Activated T-helper 1 cell treated with Interleukin-2 at 50 U/mL for 16 hours (primary cell): ENCODE measurements at places on chromosomes 5 and 9.

GRCh38 chr5:60228676-60229075 lies 335.1 kb upstream of the PDE4D start:
- no peak for DNase-seq

DNA sequence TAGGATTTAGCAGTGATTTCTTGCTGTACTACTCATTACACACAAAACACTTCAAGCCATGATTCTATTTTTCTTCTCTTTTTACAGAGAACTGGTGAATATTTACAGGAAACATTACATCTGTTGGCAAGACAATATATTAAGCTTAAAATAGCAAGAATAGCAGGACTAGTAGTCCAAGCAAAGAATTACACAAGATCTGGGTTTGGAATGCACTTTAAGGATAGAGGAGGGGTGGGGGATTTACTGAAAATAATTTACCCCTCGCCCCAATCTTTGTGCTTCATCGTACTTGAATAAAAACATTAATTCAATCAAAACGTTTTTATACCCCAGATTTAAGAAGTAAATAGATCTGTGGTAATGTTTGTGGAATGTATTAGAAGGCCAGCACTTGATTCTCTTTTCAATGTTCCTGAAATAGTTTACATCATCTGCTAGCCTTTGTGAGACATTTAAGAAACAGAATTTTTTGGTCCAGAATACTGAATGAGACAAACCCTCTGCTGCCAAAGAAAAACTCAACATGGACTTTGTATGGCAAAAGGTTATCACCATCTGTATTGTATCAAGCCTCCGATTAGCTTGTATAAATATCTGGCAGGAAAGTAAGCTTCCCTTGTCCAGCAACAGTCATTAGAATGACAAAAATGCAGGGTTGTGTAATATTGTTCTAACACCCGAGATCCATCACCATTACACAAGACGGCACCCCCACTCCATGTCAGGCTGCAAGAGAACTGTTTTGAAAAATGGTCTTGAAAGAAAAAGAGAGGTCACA lies 23.8 kb downstream of the SVEP1 start:
- DNase-seq: no peak

GRCh38 chr5:140548791-140549190 lies 1.3 kb downstream of the EIF4EBP3 start:
- DNase-seq: no peak

DNA sequence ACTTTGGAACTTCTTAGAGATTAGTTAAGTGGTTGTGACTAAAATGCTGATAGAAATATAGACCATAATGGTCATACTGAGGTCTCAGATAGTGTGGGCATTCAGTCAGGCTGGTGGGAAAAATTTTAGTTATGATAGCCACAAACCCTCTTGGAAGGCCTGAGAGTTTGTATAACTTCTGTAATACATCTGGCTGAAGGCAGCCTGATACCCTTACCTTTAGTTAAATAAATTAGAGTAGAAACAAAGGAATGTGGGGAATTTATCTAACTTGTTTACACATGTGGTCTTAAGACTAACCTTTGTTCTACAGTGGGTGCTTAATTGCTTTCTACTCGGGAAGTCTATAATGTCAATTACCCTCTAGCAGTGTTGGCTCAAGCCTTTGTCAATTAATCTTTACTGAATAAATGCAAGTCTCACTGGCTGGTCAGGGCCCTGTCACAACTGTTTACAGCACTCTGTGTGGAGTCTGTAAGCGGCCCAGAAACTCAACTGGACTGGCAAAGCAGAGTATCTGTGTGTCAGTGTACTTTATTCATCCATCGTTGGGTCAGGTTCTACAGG lies 184.0 kb downstream of the FBXO4 start:
- no peak for DNase-seq

GRCh38 chr9:121281614-121282276 lies 13.8 kb downstream of the GSN start:
- no peak for DNase-seq

GRCh38 chr5:19988457-19988856 lies 457 bp upstream of the CDH18 start:
- no peak for DNase-seq

DNA sequence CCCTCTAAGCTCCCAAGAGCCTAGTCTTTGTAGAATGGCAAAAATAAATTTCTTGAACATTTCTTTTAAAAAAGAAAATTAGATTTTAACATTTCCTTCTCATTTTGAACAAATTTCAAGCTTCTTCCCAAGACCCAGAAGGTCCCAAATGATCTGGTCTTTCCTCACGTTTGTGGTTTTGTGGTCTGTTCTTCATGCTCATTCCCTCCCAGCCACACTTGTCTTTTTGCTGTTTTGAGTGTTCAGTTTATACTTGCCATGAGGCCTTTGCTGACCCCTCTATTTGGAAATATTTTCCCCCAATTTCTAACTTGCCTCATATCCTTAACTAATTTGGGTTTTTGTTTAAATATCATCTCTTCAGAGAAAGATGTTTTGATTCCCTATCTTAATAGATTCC lies 133.4 kb upstream of the PAPPA start:
- no peak for DNase-seq

GRCh38 chr9:76378367-76379073 lies 15.7 kb downstream of the RFK start:
- no peak for DNase-seq

- no peak for DNase-seq
Measured at GRCh38 chr9:134293611-134294152, 32.6 kb upstream of the RXRA start.

DNA sequence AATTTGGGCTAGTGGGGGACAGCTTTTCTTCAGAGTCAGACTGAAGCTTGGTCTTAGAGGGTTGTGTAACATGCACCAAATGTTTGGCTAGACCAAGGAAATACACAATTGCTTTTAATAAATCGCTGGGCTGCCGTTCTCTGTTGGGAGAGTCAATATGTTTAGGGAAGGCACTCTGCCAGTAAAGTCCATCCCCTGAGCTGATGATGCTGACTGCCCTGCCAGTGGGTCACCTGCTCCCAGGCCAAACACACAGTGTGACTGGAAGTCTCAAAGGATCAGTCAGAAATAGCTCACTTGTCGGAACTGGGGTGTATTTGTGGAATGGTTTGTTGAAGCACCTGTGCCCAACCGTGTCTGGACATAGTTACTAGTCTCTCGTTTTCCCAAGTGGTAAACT lies 17.9 kb upstream of the ZNF474 start:
- DNase-seq: no peak

GRCh38 chr9:125233678-125234077 lies 7.5 kb downstream of the HSPA5 start:
- no peak for DNase-seq

DNA sequence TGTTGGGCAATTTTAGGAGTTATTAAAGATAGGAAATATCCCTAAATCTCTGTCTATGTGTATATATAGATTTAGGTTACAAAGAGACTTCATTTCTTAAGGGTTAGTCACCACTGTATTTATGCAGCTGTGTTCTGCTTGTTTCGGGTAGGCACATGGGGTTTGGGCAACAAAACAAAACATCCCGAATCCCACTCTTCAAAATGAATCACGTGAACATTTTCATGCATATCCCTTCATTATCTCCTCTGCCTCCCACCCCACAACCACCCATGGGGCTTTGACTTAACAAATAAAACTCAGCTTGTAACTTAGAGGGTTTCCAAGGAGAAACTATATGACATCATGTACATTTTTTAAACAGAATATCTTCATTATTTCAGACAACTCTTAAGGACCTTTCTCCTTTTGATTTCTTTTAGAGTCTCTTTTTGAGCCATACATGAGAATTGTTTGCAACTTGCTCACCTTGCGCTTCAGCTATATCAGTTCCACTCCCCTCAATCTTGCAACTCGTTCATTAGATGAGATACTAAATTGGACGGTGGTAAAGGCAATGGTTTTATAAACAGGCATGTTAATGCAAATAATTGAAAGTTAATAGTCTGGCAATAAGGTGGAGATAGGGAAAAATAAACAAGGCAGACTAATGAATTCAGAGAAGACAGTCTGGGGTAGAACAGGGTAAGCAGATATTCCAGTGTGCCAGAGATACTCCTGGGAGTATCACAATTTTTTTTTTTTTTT lies 136.7 kb downstream of the CD180 start:
- DNase-seq: no peak

DNA sequence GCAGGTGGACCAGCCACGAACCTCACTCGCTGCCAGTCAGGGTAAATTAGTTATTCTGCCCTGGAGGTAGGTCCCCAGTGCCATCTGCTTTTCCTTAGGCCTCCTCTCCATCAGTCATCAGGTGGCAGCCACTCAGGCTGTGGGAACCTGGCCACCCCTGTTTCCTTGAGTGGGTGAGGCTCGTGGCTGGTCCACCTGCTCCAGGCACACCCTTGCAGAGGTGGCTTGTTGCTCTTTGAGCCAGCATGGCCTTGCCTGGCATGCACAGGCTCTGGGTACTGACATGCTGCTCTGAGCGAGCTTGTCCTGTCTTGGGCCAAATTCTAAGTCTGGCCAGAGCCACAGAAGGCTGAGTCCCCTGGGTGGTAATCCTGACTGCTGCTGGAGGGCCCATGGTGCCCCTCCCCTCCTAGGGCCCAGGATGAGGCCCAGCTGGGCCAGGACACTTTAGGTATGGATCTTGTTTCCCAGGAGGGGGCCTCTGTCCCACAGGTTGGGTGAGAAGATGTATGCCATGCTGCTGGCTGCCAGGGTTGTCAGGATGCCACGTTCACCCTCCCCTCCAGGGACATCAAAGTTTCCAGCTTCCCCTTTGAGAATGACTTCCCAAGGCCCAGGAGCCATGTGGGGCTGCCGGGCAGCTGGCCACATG lies 17.0 kb upstream of the ZNF484 start:
- no peak for DNase-seq

DNA sequence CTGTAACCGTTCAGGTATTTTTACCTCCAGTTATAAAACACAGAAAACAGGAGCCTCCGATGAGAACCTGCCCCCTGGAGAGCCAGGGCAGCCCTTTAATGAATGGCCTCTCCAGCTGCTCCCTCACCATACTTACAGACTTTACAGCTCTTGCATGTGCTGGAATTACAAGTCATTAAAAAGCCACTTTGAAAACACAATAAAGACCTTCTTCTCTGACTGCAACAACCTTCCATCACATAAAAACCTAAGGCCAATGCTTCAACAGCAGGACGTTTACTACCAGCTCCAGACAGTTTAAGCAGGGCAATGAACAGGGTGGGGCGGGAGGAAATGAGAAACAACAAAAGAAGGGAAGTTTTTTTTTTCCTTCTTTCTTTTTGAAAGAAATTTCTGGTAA lies 213.8 kb downstream of the MLLT3 start:
- no peak for DNase-seq

- no peak for DNase-seq
Measured at GRCh38 chr5:67268231-67269021, 71.8 kb upstream of the CD180 start.

DNA sequence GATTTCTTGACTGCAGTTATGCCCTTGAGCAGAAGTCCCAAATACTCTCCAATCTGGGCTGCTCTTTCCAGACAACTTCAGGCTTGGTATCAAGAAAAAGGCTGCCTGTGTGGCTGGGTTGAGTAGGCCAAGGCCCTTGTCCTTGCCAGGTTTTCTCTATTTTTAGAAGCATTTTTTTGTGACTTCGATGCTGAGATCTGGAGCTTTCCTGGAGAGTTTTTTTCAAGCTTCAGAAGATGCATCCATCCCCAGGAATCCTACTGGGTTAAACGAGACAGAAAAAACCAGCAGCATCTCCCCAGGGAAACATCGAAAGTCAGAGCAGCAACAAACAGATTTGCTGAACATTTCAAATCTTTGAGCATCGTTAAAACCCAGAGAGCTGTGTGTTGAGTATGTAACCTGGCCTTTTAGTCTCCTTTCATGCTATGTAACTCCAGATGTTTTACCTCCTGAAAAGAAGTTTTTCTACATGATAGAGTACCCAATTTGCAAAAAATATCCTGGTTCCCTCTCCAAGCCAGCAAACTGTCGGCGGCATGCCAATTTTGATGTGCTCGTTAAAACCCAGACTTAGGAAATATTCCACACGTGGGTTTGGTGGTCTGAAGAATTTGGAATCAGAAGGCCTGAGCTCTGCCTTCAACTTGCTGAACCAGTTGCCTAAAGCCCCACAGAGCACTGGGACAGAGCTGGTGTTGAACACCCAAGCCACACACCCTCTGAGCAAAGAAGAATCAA lies 98.1 kb upstream of the ALDH1B1 start:
- DNase-seq: no peak

- DNase-seq: no peak
Measured at GRCh38 chr5:172276214-172276613, 7.3 kb downstream of the UBTD2 start.

GRCh38 chr5:107592515-107592914 lies 78.2 kb downstream of the EFNA5 start:
- DNase-seq: no peak

- no peak for DNase-seq
Measured at GRCh38 chr5:127551410-127552041, 34.1 kb downstream of the PRRC1 start.

DNA sequence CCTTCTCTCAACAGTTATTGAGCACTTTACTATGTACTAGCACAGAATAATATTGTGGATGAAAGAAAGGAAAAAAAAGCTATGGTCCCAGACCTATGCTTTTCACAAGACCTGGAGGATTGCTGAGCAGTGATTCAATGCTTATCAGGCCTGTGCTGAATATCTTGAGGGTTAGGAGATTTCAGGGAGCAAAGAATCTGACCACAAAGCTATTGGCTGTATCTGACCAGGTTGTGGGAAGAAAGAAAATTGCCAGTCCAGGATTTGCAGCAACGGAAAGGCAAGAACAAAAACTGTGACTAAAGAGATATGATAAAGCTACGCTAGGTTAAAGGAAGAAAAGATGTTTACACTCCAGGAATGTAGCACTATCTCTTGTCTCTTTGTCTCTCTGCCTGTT lies 14.9 kb upstream of the MACIR start:
- DNase-seq: no peak

DNA sequence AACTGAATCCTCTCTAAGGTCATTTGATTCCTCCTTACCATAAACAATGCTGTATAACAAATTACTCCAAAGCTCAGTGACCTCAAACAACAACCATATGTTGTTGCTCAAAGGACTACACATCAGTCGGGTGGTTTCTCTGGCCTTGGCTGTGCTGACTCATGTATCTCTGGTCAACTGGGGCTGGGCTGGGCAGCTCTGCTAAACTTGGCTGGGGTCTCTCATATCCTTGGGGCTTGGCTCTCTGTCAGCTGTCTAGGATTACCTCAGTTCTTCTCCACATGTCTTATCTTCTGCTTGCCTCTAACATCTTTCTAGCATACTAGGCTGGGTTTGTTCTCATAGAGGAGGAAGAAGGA lies 86.4 kb downstream of the GALNT10 start:
- no peak for DNase-seq

GRCh38 chr5:94908889-94909480 lies 290.5 kb downstream of the SLF1 start:
- DNase-seq: no peak

DNA sequence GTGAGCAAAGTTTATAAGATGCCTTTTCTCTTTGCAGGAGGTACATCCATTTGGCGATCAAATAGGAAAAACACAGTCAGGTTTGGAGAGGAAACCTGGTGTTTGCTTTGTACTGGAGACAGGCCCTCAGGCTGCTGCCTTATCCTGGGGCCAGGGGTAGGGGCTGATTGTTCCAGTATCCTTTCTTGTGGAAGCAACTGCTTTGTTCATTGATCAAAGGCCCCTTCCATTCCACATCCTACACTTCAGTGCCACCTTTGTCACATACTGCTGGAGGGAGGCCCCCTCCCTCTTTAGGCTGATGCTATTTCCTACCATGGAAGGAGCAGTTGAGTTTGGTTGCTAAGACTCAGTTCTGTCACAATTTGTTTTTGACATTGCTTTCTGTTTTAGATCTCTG lies 778.1 kb downstream of the TLR4 start:
- no peak for DNase-seq

GRCh38 chr9:109639674-109640579 lies 140.1 kb upstream of the PALM2AKAP2 start:
- DNase-seq: no peak
